Suppressor macrophage (primary cell): ENCODE measurements at places on chromosomes 2 and 18.

GRCh38 chr2:142040556-142040955 lies 90.3 kb downstream of the LRP1B start:
- DNase-seq, result no peak

GRCh38 chr18:65938592-65939372 lies 188.0 kb downstream of the CDH7 start:
- peak; percentile 57 for DNase-seq

DNA sequence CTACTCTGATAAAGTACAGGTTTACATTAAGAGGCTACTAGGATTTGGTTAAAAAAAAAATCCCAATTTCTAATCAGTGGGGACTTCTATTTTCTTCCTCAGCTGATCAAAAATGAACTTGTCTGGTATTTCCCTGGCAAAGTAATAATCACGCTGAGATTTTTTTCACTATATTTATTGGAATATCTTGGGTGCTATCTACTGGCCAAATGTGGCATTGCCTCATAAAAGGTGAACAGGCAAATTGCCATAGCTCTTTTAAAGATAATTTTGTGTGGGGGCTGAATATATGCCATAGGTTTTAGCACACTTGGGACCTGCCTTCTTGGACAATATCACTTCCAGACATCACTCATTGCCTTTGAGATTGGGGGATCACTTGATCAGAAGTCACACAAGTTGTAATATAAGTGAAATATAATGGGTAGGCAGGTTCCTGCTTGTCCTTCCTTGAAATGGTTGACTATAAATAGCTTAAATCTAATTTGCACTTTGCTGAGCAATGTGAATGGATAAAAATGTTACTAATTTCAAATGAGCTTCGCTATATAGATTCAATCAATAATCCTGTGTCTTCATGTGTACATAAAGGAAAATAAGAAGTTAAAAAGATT lies 7.0 kb upstream of the NXPH2 start:
- peak; percentile 32 for DNase-seq

GRCh38 chr18:37368110-37368954 lies 197.3 kb downstream of the CELF4 start:
- DNase-seq, result no peak

DNA sequence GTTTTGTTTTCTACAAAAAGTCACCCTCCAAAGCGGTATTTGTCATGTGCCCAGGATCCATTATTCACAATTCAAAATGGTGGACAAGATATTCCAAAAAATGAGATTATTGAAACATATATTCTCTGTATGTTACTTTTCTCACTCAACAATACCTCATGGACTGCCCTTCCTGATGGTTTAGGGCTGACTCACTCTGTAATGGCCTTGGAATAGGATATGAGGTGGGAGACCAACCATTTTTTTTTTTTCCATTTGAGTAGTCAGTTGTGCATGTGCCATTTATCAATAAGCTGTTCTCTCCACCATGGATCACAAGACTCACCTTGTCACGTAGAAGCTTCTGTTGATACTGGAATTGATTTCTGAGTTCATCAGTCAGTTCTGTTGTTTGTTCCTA lies 64.5 kb downstream of the LYPD6 start:
- no peak for DNase-seq

DNA sequence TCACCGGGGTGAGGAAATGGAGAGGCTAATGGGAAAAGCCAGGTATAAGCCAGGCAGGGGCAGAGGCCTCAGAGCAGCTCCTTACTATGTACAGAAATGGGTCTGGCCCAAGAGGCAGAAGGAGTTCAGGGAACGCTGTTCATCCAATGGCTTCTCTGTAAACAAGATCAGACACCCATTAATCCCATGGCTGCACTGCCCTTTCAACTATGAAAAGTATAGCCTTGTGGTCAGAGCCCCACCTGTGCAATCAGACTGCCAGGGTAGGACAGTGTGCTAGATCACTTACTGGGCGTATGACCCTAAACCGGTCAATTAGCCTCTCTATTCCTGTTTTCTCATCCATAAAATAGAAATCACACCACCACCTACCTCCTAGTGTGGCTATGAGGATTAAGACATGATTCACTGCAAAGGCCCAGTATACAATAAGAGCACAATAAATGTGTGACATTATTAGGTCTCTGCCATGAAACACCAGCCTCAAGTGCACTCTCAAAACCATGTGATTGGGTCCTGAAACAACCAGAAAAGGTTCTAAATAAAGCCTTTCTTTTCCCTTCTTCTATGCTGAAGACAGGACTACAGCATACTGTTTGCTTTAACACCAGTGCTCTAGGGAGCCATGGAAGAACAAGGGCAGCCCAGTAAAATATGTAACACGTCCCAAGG lies 4.4 kb downstream of the ANKRD44 start:
- DNase-seq, result no peak
